ENCODE measurements at places on chromosomes 4 and X.

DNA sequence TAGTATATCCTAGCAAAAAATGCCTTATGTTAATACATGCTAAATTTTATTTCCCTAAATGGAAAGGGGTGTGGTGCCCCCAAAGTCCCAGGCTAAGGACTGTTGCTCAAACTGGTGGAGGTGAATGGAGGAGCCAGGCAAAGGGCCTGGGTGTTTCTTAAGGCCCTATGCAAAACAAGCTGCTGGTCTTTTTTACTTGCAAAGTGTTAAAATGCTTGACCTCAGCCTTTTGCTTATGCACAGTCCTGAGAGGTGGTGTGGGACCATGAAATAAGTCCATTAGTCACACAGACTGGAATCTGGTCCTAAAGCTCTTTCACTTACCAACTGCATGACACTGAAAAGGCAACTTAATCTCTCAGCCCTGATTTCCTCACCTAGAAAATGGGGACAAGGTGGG, 223.5 kb upstream of the MBNL3 start:
- no peak for DNase-seq

DNA sequence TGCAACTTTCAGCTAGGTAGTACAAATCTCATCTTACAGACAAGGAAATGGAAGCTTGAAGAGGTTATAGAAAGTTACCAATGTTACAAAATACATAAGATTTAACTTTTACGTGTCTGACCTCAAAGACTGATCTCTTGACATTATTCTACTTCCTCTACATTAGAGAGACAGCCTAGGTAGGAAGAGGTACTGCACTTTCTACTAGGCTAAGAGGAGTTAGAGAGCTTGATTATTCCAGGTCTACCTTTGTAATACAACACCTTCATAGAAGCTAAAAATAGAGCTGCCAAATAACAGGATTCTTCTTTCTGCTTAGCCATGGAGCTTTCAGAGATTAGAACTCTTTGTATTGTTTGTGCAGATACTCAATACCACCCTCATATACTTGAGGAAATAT, 147.6 kb upstream of the NPY2R start:
- DNase-seq: no peak

- DNase-seq: no peak
Observed at GRCh38 chr4:154838155-154838554, 57.1 kb downstream of the RBM46 start.

DNA sequence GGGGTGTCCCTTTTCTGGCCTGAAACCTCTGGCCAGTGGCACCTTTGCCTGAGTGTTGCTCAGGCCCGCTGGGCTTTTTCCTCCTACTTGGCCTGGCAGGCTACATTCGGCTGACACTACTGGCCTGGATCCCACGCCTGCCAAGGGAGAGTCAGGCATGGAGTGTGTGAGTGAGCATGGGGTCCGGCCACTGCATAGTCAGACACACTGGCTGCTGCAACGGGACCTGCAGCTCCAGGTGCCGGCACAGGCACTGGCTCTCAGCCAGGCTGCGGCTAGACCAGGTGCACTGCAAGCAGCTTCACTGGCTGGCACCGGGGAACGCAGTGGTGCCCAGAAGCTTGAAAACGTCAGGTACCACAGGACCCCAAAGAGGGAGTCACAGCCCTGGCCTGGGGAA, 434.9 kb downstream of the ARHGAP24 start:
- no peak for DNase-seq

- DNase-seq: no peak
Observed at GRCh38 chrX:108795240-108795639, 58.9 kb upstream of the IRS4 start.

GRCh38 chr4:37389967-37390580, 145.5 kb downstream of the NWD2 start:
- peak; percentile 56 for DNase-seq

DNA sequence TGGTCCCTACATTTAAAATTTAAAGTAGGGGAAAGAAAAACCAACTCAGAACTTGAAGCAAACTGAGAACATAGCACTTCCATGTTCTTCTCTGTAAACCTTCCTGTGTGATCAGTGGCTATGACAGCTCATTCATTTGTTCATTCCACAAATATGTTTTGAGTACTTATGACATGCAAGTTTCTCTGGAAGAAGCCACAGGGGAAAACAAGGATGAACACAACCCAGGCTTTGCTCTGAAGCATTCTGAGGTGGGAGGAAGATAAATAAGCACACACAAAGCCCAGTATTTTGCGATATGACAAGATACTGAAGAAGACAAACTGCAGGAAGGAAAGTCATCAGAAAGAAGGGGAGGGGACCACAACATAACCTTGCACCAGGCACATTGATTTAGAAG, 96.4 kb downstream of the CHIC2 start:
- DNase-seq: no peak

- DNase-seq: no peak
Observed at GRCh38 chrX:153762626-153763173, 1.3 kb upstream of the PLXNB3 start.

DNA sequence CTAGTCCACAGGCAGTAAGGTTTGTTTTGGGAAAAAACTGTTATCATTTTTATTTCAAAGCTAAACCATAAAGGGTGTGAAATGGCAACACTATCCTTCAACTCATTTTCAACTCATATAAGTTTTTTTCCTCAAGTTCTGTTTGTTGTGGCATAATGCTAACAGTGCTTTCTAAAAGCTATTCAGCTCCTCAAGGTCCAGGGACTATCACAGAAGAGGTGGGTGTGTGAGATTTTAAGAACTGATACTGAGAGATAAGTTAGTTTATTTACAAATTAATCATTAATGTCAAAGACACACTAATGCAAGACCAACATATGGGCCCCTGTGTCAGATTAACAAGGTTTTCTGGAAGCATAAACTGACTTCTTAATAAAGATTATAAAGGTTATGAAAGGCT, 11.8 kb downstream of the UGT2B15 start:
- DNase-seq: no peak

- DNase-seq: no peak
Observed at GRCh38 chr4:175891851-175892250, 79.8 kb upstream of the GPM6A start.

DNA sequence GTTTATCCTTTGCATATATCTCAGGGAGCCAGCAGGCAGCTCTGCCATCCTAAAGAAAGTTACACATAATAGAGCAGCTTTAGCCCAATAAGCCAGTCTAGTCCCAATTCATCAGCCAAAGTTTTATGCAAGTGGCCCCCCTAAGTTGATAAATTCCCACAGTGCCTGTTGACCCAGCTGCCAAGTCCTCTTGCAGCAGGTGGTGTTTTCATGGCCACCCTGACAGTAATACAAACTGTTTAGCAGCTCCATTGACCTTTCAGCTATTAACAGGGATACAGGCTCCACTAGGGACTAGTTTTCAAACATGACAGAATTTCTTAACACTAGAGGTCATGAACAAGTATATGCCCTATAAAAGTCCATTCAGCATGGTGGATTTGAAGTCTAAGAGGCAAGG, 77.5 kb downstream of the HHIP start:
- no peak for DNase-seq

DNA sequence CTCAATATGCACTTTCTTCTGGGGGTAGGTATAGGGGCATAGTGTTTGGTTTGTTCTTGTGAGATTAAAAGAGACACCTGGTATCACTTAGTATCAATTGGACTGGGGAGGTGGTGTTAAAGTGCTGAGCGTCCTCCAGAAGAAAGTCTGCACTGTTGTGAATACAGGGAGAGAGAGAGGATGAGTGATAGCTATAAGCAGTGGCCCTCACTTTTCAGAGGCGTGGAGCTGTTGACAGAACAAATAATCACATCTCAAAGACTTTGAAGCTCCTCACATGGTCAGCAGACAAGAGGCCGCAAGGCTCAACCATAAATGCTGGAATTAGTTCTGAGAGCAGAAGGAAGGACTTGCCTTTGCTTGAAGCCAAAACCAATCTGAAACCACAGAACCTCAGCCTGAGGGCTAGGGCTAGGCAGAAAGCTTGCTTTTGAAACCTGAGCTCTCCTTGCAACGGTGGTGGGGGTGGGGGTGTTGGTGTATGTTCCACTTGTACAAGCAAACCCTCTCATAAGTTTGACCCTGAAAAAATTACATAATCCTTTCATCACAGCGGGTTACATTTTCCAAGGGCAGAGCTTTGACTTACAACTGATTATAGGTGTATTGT, 123.2 kb upstream of the SCML1 start:
- DNase-seq: no peak

DNA sequence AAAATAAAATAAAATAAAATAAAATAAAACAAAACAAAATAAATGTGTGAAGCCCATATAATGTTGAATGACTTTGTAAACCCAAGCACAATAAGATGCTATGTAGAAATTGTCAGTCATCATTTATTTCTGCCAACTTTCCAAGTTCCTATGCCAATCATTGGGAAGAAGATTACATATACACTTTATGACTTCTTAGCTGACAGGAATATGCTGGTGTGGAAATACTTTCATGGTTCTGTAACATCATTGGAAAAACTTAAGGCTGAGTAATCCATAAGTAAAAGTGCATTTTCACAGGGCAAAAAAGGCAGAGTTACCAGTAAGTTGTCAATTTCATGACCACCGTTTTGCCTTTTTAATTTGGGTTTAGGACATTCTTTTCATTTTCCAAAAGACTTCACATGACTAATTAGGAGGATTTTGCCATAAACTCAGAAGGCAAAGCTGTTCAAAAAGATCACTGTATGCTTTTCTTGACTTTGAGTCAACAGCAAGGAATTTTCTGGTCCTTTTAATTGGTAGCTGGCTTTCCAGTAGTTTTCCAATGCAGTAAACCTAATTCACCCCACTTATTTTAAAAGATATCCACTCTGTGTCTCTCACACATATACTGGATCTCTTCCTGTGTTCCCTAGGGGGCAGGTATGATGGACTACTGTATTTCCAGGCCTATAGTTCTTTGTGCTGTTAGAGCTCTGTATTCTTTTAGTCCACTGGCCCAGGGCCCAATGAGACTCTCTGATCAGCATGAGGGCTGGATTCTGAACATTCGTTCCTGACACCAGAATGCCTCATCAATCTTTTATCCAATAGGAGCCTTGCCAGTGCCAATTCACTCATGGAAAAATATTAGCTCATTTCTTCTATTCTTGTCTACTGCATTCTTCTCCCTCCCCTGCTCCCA, 26.2 kb upstream of the SCRG1 start:
- DNase-seq: no peak

DNA sequence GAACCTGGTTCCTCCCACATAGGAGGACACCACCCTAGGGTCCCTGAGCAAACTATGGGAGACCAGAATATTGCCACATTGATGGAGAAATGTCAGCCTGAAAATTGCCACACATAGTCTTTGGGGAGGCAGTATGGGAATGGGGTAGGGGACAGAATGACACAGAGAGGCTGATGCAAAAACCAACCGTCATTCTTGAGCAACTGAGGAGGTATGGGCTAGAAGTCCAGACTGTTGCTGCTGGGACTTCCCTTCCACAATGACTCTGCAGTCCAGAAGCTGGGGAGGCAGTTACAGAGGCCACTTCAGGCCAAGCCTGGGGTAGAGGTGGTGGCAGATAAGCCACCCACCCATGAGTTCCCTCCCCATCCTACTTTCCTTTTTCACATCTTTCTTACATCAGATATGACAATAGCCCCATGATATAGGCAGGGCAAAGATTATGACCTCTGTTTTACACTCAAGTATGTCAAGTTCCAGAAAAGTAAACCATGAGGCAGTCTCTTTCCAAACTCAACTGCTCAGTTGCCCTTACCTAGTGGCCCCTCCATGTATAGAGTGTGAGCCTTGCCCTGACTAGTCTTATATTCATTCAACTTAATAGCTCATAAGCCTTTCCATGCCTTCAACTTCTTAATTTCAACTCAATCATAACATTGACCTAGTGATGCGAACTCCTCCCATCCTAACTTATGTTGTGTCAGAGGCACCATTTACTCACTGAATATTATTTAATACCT, 41.7 kb downstream of the VSIG4 start:
- DNase-seq: no peak

DNA sequence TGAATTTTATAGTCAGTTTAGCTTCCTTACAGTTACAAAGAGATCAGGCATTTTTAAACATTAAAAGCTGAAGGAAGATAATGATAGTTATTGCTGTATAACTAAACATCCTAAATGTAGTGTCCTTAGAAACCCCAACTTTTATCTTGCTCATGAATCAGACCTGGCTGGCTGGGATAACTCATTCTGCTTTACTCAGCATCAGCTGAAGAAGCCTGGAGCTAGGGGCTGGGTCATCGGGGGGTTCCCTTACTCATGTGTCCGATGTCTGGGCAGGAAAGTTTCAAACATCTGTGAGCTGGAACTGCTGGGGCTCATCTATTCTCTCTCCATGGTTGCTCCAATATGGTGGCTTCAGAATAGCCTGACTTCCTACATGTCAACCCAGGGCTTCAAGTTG, 113.9 kb downstream of the MTNR1A start:
- DNase-seq: no peak

DNA sequence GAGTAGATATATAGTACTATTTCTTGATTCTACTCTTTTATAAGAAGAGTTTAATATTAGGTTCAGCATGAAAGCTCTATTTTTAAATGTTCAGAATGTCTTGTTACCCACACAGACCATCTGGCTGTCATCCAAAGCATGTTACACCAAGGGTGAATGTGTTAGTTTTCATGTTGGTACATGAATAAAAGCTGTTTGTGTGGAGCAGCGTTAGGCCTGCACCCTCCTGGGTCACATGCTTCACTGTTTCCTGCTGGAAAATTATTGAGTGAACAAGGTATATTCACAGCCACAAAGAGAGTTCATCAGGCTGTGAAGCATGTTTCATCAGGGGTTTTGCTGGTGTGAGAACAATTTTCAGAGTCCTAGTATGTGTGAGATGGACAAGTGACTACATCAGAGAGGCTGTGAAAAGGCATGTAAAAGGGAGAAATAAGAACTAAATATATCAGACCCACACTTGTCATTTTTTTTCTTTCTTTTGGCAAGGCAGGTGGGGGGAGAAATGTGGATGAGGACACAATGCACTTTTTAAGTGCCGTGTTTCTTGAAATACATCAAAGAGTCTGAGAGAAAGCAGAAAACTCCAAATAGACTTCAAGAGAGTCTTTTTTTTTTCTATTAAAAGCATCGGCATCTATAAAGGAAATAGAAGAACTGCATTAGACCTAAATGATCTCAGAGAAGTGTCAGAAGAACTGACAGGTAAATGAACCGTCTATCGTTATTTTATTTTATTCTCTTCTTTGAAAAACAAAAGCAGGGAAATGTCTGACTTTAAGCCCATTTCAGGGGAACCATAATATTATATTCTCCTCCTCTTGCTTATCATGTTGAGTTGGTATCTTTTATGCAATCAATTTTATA, 2429.7 kb downstream of the PCDH7 start:
- DNase-seq: no peak

GRCh38 chrX:10190367-10190766, 33.6 kb downstream of the CLCN4 start:
- peak; percentile 26 for DNase-seq

- no peak for DNase-seq
Observed at GRCh38 chr4:19579608-19580007, 672.1 kb upstream of the SLIT2 start.

- peak; percentile 32 for DNase-seq
Observed at GRCh38 chr4:98430708-98431403, 169.7 kb downstream of the RAP1GDS1 start.

DNA sequence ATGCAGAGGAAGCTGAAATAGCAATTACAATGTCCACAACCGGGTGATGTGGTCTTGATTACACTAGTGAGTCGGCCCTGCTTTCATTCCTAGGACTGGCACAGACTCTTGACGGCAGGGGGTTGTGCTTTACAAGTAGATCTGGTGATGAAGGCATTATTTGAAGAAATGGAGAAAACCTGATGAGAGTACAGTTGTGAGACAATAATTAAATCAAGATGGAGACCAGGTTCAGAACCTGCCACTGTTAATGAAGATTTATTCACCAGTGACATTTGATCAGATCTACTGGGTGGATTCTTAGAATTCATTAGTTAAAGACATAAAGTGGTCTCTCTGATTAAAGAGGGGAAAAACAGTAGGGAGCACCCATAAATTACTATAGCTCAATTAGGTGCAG, 747.2 kb downstream of the STPG2 start:
- DNase-seq: no peak
